ENCODE measurements at places on chromosomes 7 and 10.

- no peak for DNase-seq
Observed at GRCh38 chr7:138913783-138914182, 67.4 kb downstream of the KIAA1549 start.

DNA sequence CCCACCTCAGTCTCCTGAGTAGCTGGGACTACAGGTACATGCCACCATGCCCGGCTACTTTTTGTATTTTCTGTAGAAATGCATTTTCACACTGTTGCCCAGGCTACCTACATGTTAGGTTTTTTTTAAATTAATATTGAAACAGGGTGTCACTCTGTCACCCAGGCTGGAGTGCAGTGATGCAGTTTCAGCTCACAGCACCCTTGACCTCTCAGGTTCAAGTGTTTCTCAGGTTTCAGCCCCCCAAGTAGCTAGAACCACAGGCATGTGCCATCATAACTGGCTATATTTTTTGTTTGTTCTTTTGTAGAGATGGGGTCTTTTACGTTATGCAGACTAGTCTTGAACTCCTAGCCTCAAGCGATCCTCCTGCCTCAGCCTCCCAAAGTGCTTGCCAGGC is 32.4 kb upstream of the ZMIZ2 start:
- no peak for DNase-seq

- DNase-seq: no peak
Observed at GRCh38 chr7:47901542-47901941, 46.7 kb downstream of the PKD1L1 start.

DNA sequence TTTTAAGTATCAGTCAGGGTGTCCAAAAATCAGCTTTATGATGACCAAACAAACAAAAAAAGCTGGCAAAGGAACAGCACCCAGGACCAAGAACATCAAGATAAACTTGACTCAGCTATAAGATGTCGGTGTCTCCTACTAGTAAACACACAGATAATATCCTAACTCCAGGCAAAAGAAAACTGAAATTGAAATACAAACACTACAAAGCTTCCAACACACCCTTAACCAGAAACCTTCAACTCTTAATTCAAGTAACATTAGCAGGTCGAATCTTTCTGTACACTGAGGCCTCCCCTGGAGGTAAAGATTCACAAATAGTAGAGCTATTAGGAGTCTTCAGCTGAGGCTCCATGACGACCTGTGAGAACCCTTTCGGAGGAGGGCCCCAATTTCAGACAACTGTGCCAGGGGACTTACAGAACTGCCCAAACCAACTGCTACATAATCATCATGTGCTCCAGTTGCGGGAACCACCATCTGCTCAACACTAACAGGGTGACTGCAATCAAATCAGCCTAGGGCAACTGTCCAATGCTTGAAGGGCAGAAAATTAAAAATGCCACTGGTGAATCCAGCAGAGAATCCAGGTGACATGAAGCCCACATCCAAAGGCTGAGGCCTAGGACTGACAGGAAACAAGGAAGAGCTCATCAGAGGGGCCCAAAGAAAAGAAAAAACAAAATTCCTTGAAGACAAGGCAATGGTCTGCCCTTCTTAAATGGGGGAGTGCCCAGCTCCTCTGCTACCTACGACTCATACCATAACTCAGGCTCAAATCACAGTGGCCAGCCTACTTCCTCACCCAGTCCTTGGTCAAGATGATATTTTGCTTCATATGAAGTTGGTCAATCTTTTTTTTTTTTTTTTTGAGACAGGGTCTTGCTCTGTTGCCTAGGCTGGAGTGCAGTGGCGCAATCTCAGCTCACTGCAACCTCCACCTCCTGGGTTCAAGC is 20.0 kb downstream of the XPNPEP1 start:
- DNase-seq: peak; percentile 19

GRCh38 chr10:53491774-53492173 is 719.2 kb upstream of the MBL2 start:
- DNase-seq: no peak

- no peak for DNase-seq
Observed at GRCh38 chr10:98302741-98303365, 34.9 kb upstream of the LOXL4 start.

DNA sequence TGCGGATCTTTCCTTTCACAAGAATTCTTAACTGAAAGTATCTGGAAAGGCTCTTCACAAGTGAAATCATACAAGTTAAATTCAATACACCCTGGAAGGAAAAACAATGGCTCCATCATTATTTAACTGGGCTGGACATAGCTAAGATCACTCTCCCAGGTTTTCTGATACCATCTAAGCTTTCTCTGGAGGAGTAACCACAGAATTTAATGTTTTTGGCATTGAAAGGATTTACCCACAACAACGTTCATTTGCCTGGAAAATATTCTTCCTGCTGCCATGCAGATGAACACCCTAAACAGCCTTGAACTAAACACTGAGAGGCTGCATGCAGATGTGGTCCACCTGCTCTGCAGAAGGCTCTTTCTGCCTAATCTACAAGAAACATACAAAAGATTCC is 4.3 kb downstream of the NEBL start:
- no peak for DNase-seq

DNA sequence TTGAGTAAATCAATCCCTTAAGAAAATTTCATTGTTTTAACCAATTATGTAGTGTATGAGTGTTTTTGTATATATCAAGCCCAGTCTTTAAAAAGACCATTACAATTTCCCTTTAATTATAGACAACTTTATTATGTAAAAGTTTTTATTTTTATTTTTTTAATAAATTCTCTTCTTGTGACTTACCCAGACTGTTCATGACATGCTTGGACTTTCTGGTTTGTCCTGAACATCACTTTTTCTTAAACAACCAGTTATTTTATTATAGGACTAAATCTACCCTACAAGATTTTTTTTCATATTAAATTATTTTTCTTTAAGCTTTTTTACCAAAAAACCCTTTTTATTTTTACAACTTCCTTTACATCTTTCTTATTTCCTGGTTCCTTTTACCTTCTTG is 410.4 kb downstream of the ATRNL1 start:
- DNase-seq: no peak

DNA sequence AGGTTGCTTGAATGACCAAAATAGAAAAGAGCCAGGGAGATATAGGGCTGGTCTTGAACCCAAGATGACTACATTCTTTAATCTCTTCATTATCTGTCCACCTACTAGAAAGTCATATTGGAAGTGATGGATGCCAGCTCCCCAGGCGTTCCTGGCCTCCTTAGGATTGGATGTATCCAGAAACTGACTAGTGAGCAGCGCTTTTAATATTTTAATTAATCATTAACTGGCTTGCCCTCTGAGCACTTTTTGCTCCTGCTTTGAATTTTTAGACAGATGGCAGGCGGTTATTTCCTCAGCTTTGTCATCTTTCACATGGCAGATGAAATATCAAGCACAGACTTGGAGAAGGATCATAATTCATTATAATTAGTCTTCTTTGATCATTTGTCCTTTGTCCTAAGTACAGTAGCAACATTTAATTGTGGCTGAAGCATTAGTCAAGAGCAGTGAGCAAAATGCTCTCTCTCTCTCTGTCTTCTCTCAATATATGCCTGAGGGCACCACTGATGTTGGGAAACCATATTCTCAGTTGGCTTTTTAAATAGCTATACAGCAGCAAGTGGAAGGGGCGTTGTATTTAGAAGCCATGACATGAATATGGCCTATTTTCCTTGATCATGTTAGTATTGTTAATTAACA is 588.0 kb downstream of the NRG3 start:
- DNase-seq: no peak

GRCh38 chr7:41977151-41977651 is 259.8 kb downstream of the GLI3 start:
- no peak for DNase-seq

GRCh38 chr7:29292886-29293658 is 98.5 kb downstream of the CHN2 start:
- no peak for DNase-seq

DNA sequence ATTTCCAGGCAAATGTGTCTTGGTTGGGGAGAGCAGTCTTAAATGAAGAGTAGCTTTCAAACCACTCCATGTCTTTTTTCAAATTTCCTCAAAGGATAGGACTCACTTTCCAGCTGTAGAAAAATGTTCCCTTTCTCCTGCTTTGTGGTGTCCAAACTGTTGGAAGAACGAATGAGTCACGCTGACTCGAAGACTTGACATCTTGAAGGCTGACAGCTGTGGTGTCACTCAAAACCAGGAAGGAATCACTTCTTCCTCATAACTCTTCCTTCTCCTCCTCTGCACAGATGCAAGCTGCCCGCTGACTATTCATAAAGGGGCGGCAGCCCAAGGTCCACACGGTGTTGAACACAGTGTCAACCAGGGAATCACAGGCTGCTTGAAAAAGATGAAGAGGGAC is 19.2 kb downstream of the PLA2G12B start:
- DNase-seq: no peak

DNA sequence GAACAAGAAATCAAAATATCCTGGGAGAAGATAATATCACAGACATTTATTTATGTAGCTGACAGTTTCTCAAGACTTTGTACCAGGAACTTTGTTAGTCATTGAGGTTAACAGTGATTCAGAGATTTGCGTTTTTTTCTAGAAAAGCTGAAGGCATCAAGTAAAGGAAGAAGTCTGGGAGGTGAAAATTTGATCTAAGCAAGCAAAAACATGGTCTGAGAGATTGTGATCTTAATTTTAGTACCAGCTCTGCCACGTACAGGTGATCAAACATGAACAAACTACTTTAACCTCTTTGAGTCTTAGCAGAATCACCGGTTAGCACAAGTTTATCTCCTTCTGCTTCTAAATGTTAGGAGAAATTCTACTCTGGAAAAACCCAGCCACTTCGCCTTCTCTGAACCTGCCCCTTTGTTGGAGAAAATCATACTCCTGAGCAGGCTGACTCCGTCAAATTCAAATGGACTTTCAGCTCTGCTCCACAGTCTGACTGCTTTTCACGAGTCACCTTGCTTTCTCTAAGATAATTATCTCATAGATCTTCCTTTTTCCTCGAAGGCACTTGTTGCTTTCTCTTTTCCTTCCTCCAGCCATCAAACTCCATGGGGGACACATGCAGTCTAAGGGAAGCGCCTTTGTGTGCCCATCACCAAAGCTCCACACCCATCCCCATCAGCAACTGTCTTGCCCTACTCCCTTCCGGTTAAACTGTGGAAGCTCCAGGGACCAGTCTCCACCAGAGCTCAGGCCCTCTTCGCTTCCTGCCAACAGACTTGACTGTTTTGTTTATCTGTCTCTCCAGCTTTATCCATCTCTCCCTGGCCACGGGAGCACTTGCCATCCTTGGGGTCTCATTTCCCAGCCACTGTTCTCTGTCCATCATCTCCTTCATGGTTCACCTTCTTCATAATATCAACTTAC is 86.3 kb downstream of the PRKCQ start:
- peak; percentile 58 for DNase-seq

DNA sequence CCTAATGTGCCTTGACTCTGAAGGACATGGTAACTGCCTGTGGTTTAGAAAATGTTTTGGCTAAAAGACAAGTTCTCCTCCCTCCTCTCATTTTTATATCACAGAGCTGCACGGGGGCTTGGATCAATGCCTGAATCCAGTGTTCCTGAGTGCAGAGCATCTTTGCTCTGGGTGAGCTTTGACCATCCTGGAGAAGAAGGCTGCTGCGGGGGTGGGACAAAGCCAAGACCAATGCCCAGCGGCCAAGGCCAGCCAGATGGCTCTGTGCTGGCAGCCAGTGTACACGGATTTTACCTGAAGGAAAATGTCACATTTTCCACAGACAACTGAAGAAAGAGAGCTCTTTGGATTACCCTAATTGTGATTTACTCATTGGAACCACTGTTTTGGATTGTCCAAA is 102.0 kb upstream of the TARP start:
- no peak for DNase-seq

GRCh38 chr10:43671659-43672531 is 23.2 kb upstream of the ZNF32 start:
- peak; percentile 60 for DNase-seq

- no peak for DNase-seq
Observed at GRCh38 chr7:105768898-105769507, 107.4 kb downstream of the ATXN7L1 start.

DNA sequence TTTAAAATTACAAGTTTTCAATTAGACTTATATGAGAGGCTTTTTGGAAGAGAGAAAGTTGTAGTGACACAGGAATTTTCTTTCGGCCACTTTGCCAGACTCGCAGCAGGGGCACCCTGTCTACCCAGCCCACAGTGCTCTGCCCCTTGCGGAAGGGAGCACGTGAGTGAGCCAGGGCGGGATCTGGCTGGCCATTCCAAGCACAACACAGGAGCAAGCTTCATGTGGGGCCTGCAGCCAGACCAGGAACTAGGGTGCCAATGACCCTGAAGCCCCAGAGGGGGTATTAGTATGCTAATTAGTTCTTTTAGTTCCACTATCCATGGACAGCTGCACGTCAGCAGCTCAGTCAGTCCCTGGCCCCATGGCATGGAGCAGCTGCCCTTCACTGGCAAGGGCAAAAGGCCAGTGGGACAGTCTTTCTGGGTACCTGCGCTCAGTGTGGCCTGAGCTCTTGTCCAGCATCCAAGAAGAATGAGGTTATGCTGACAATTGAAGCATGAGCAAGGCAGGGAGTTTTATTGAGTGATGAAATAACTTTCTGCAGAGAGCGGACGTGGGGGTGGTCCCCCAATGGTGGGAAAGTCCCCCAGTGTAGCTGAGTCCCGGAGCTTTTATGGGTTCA is 251.1 kb upstream of the CSTF2T start:
- no peak for DNase-seq

DNA sequence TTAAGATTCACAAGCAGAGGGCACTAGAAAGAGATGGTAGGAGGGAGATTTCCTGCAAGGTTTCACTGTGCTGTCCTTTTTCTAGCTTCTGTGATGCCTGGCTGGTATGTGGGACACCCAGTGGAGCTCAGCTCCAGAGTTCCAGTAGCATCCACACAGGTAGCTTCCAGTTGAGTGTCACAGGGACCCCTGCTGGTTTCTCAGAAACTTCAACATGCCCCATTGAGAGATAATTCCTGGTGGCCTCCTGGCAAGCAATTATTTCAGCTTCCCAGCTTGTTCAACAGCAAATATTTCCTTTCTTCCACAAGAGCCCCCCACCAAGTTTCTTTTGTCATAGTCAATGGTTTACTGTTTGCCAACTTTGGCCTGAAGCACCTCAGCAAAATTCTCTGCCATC is 858.7 kb downstream of the REEP3 start:
- no peak for DNase-seq

DNA sequence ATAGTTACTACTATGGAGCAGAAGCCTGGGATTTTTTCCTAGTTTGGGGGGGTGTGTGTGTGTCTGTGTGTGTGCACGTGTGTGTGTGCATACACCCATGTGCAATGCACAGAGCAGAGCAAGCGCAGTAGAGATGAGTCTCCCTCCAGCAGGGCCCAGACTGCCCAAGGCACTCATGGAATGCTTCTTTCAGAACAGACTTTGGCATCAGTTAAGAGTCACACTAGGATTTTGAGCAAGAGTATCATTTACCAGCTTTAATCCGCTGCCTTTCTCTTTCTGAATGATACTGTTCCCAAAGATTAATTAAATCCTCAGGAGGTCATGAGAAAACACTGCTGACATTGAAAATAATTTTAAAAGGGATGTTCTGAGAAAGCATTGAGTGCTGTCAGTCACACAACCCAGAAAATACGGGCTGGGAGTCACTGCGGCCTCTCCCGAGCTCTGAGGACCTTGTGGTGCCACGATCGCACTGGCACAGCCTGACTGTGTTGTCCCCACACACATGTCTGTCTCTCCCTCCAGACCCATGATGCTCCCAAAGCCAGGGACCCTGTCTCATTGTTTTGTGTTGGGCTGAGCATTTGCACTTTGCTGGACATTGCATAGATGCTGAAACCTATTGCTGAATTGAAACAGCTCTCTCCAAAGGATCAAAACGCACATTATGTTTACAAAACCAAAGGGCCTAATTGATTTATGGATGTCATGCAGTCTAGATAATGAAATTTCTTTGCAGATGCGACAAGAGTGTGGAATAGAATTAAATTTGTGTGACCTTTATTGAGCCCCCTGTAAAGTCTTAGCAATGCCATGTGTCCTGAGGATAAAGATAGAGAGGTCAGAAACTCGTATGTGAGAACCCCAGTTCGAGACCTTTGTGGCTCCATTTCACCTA is 54.7 kb upstream of the FIGNL1 start:
- no peak for DNase-seq
